Activated CD4-positive, alpha-beta T cell treated with anti-CD3 and anti-CD28 coated beads for 4 hours (primary cell): ENCODE measurements at places on chromosomes 11 and 22.

DNA sequence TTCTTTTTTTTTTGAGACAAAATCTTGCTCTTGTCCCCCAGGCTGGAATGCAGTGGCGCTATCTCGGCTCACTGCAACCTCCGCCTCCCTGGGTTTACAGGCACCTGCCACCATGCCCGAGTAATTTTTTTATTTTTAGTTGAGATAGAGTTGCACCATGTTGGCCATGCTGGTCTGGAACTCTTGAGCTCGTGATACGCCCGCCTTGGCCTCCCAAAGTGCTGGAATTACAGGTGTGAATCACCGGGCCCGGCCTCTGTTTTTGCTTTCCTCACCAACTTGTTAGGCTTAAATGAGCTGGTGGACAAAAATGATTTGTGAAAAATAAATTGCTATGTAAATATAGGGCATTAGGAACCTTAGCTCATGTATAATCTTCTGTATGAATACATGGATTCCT, 3.5 kb downstream of the MEI1 start:
- no peak for DNase-seq

DNA sequence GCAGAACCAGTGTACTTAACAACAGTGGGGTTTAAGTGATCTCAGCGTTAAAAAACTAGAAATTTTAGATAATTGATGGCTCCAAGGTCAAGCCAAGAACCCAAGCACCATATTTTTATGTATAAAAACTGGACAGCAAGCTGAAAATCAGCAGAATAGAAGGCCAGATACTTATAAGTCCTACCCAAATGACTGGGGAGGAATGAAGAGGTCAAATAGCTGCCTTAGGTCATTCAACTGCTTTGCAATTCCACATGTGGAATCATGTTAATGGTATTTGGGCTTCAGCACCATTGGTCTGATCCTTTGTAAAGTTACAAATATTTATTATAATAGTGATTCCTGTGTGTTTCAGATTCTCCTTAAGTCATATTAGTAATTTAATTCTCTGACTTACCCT, 108.4 kb downstream of the FAT3 start:
- no peak for DNase-seq

DNA sequence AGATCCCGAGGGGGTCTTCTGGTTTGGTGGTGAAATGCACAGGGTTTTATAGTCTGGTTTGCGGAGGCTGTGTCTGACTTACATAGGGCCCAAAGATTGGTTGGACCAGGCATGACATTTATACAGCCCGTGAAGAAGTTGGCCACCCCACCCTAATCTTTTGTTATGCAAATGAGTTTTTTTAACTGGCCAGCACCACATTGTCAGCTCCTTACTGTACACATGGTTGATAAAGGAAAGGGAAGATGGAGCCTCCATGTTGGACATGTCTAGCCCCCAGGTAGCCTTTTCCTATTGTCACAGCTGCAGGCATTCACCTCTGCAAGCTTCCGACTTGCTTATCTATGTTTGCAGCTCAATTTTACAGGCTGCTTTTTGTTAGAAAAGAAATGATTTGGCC, 70.1 kb downstream of the WT1 start:
- no peak for DNase-seq

- no peak for DNase-seq
Observed at GRCh38 chr22:32828150-32828549, 26.6 kb downstream of the TIMP3 start.

- no peak for DNase-seq
Observed at GRCh38 chr22:47859881-47860525, 1097.6 kb downstream of the TBC1D22A start.

- no peak for DNase-seq
Observed at GRCh38 chr22:38080850-38081635, 2.9 kb downstream of the SLC16A8 start.

- no peak for DNase-seq
Observed at GRCh38 chr11:34154059-34154875, 48.8 kb downstream of the NAT10 start.

DNA sequence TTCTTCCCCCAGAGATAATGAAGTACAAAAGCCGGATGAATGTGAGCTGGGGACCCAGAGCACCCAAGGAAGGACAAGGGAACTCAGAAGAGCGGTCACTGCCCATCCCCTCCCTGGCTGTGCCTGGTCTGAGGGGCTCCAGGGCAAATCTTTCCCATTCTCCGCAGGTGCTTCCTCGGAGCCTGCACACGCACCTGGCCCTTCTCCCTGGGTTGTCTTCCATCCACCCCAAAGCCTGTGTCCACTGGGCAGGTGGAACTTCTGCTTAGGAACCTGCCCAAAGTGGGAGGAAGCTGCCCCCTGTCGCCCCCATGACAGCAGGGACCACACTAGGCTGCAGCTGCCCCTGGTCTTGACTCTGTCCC, 121.0 kb upstream of the FGF3 start:
- no peak for DNase-seq

- DNase-seq = no peak
Observed at GRCh38 chr11:70556884-70557741, 158.8 kb downstream of the CTTN start.

DNA sequence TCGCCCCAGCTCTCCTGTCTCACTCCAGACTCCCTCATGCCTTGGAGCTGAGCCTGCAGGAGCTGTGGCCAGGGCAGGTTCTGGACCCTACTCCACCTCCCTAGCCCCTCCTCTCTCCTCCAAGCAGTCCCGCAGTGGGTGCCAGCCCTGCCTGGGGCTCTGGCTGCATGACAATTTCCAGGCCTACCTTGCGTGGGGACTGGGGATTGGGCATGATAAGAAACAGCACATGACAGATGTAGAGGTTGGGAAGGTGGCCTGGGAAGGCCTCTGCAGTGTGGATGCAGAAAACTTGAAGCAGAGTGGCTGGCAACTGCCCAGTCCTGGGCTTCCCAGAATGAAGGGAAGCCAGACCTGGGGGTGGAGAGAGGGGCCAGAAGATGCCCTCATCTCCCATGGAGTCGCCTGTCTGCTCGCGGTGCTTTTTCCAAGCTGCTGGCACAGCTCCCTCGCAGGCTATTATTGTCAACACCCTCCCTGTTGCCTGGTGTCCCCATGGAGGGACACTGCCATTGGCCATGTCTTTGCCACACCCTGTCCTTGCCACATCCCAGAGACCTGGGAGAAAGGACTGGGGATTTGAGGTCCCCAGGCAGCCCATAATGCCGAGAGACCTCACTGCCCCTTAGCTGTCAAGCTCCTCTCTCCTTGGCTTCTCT, 48.9 kb upstream of the CDON start:
- DNase-seq = no peak

GRCh38 chr22:40250608-40251007, 72.9 kb downstream of the TNRC6B start:
- DNase-seq = no peak

- DNase-seq = no peak
Observed at GRCh38 chr11:72971192-72971967, 157.2 kb downstream of the ATG16L2 start.

DNA sequence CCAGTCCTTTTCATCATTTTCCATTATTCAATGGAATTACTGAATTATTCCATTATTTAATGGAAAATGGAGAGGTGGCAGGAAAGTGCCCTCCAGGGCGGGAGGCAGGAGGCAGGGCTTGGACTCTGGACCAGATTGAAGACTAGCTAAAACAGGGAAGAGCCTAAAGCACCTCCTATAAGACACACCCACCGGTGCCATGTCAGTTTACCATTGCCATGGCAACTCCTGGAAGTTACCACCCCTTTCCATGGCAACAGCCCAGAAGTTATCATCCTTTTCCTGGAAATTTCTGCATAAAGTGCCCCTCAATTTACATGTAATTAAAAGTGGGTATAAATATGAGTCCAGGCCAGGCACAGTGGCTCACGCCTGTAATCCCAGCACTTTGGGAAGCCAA, 443.7 kb downstream of the TBC1D22A start:
- no peak for DNase-seq

GRCh38 chr22:28769394-28770085, 3.0 kb upstream of the CCDC117 start:
- no peak for DNase-seq

DNA sequence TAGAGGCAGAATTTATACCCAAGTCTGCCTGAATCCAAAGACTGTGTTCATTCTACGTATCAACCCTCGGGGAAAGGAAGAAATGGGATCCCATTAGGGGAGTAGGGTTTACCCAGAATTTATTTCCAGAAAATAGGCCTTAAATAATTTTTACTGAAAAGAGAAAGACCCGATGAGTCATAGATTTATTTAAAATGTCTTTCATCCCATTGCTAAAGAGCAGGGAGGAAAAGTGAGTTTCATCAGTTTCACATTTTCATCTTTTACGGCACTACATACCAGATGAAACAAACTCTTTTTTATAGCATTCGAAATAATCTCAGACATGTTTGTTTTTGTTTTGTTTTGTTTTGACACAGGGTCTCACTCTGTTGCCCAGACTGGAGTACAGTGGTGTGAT, 31.3 kb downstream of the SLC1A2 start:
- DNase-seq = no peak

- DNase-seq = no peak
Observed at GRCh38 chr11:47448566-47449427, at the start of gene RAPSN. RAPSN (minus strand) TSS chr11:47449136; CDS start chr11:47448964, 172 bp downstream.

GRCh38 chr11:125025968-125026367, 37.1 kb upstream of the SLC37A2 start:
- no peak for DNase-seq

DNA sequence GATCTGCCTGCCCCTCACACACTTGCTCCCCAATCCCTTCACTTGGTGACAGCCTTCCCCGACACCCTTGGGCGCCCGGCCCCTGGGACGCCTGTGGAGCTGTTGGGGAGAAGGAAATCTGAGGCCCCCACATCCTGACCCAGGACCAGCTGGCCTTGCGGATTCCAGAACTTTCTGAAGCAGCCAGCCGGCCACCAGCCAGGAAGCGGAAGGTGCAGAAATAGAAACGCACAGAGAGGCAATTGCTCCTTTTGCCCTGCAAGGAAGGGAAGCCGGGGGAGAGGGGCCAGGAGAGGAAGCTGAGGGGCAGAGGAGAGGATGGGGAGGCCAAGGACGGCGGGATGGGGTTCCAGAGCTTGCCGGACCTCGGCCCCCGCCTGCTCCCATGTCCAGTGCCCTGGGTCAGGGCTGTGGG, 66.7 kb upstream of the LINC01488 start:
- DNase-seq = no peak

- no peak for DNase-seq
Observed at GRCh38 chr11:118705111-118705741, 25.8 kb upstream of the TREH start.

GRCh38 chr11:3159296-3160190, 5.6 kb downstream of the OSBPL5 start:
- DNase-seq = no peak

GRCh38 chr11:122267602-122268001, 151.6 kb upstream of the BLID start:
- DNase-seq = no peak

DNA sequence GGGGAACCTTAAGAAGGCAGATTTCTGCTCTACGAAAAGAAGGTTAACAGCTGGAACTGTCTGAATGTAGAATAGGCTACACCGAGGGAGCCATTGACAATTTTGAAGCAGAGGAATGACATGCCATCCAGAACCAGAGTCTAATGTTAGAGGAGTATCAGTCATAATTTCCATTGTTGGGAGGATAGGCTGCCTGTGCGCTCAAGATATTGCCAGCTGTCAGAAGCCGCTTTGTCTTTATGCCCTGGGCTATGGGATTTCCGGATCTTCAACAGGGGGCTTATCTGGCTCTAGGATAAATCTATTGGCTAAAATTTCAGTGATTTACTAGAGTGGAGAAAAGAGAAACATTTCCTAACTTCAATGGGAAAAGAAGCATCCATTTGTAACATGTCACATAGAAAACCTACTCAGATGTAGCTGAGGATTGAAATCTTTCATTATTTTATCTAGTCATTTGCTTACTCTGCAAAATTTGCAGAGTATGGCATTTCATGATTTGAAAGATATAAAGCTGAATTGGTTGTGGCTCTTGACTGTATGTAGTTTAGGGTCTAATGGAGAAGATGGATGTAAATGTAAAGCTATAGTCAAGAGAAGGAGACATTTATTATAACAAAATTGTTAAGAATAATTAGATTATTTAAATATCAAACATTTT, 78.9 kb downstream of the ANO3 start:
- DNase-seq = no peak

GRCh38 chr11:20493340-20493739, 105.8 kb downstream of the PRMT3 start:
- DNase-seq = no peak

DNA sequence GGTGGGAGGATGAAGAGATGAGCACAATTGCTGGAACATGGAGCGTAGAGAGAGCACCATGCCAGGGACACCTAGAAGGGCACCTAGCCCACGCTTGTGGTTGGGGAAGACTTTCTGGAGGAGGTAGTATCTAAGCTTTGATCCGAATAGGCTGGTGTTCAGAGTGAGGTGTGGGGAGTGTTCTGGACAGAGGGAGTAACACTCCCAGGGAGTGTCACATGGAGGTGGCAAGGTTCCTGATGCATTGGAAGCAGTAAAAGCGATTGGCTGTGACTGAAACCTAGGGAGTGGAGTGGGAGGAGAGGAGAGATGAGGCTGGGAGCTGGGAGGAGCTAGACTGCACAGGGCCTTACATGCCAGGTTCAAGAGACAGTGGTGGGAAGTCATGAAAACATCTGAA, 188.0 kb upstream of the NCAM1 start:
- no peak for DNase-seq

DNA sequence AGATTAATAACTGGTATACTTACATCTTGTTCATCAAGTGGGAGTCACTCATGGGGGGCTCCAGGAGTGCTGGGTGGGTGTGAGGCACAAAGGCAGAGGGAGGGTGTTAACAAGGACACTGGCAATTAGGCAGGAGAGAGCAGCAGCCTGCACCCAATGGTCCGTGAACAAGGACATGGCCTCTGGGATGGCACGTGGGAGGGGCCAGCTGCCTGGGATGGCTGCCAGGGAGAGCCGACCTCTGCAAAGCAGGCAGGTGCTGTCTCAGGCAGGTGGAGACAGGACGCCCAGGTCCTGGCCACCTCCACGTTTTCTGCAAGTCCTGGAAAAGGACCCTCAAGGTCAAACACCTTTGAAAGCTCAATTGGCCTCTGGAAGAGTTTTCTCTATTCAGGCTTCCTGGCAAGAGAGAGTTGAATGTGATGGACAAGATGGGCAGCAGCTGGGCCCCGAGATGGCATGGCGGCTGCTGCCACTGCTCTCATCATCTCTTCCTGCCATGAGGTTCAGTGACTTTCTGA, 257.1 kb downstream of the BUD13 start:
- DNase-seq = no peak

- DNase-seq = no peak
Observed at GRCh38 chr11:63882555-63883242, 34.3 kb downstream of the RCOR2 start.
